ENCODE measurements at places on chromosomes 16 and 17. TPM values are rescaled to one million over a fixed set of nuclear protein-coding genes. Genes with fewer than 3 reads are reported as not detected.

GRCh38 chr16:31487071-31487719 lies 4.3 kb downstream of the SLC5A2 start:
- H3K4me1 ChIP-seq = peaks cover 4% of the 10 kb centered on the region
- peaks cover 8% of the 10 kb centered on the region for H3K27me3 ChIP-seq
- no peak for DNase-seq
- H3K36me3 ChIP-seq = no peaks in the 10 kb centered on the region
- peak overlapping the region; percentile 36 for H3K4me3 ChIP-seq

- H3K27ac ChIP-seq = no peak overlapping the region
- H3K36me3 ChIP-seq = no peaks in the 10 kb centered on the region
- no peaks in the 10 kb centered on the region for H3K27me3 ChIP-seq
- H3K4me1 ChIP-seq = no peaks in the 10 kb centered on the region
These were observed 30.8 kb downstream of the C16orf54 start for GRCh38 chr16:29714972-29715371.

GRCh38 chr17:76540381-76541300 lies 797 bp downstream of the PRCD start:
- peak overlapping the region; percentile 41 for H3K4me3 ChIP-seq
- H3K36me3 ChIP-seq = no peaks in the 10 kb centered on the region
- peaks cover 28% of the 10 kb centered on the region for H3K4me1 ChIP-seq
- H3K27ac ChIP-seq = peak overlapping the region; percentile 58
- peaks cover 50% of the 10 kb centered on the region for H3K27me3 ChIP-seq

- DNase-seq = no peak
- H3K36me3 ChIP-seq = no peaks in the 10 kb centered on the region
- H3K4me3 ChIP-seq = no peak overlapping the region
- H3K27ac ChIP-seq = no peak overlapping the region
These were observed 4.6 kb upstream of the MVD start for GRCh38 chr16:88667461-88667860.

- H3K4me3 ChIP-seq = no peak overlapping the region
- no peak overlapping the region for H3K27ac ChIP-seq
- H3K4me1 ChIP-seq = no peaks in the 10 kb centered on the region
- DNase-seq = no peak
- H3K27me3 ChIP-seq = no peaks in the 10 kb centered on the region
- H3K36me3 ChIP-seq = no peaks in the 10 kb centered on the region
These were observed 289.1 kb downstream of the CA10 start for GRCh38 chr17:51869387-51869786.

- peak overlapping the region; percentile 65 for H3K4me3 ChIP-seq
- H3K36me3 ChIP-seq = no peaks in the 10 kb centered on the region
- no peak for DNase-seq
These were observed 724 bp downstream of the GAA start for GRCh38 chr17:80101946-80102663.

DNA sequence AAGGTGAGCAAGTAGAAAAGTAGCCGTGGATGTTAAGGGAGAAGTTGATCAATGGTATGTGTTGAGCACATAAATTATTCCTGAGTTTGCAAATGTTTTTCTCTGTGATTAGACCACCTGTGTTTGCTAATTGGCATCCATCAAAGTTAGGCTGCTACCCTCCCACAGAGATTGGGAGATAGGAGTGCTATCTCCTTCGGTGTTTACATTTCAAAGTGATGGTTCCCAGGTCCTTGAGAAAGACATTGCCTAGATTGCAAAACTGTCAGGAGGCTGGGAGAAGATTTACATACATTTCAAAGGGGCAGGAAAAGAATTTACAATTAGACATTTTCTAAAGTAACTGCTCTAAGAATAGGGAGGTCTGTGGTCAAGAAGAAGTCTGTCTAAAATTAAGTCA lies 54.3 kb upstream of the CNTNAP4 start:
- H3K4me1 ChIP-seq = no peaks in the 10 kb centered on the region
- H3K27me3 ChIP-seq = no peaks in the 10 kb centered on the region

DNA sequence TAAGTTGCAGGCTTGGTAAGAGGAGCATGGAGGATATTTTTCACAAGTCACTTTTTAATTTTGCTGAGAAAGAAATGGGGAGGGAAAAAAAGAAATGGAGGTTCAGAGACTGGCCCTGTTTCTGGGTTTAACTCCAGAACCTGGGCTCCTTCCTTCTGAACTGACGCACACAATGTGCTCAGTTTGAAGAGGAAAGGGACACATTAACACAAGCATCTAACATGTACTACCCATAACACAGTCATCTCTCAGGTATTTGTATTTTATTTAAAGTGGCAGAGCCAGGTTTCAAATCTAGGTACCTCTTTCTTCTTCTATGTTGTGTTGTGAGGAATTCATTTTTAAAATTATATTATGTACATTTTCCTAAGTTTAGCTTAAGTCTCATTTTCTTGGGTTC lies 5.3 kb upstream of the TMEM100 start:
- H3K27me3 ChIP-seq = peaks cover 1% of the 10 kb centered on the region
- H3K4me3 ChIP-seq = no peak overlapping the region
- no peak overlapping the region for H3K27ac ChIP-seq
- H3K36me3 ChIP-seq = no peaks in the 10 kb centered on the region

DNA sequence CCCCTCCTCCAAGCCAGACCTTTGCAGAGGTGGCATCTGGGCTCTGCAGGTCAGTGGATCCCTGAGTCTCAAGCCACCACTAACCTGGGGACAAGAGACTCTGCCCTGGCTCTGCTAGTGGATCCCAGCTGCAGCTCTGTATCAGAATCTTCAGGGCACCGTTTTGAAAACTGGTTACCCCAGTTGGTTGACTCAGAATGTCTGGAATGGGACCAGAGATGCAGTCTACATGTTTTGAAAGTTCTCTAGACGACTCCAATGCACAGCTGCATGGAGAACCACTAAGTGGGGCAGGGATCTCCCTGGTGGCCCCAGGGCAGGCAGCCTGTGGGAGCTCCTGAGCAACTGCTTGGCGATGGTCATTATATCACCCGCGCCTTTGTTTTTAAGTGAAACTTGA lies 34.1 kb upstream of the ADORA2B start:
- H3K4me1 ChIP-seq = no peaks in the 10 kb centered on the region
- no peaks in the 10 kb centered on the region for H3K27me3 ChIP-seq
- H3K4me3 ChIP-seq = no peak overlapping the region
- no peaks in the 10 kb centered on the region for H3K36me3 ChIP-seq
- no peak overlapping the region for H3K27ac ChIP-seq
- DNase-seq = no peak

DNA sequence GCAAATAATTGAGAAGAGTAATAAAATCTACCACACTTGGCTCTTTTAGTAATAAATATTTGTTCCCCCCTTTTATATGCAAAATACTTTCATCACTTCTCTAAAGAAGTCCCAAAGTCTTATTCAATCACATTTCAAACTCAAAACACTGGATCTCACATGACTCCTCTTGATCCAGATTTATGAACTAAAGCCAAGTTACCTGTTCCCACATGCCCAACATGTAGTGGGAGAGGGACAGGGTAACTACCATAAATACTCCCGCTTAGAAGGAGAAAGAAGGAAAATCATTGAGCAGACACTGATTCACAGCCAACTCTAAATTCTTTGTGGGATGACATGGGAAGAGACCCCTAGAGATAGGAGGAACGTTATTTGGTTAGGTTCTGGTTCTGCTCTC lies 64.9 kb upstream of the PMFBP1 start:
- no peaks in the 10 kb centered on the region for H3K36me3 ChIP-seq
- DNase-seq = no peak
- no peak overlapping the region for H3K27ac ChIP-seq
- H3K27me3 ChIP-seq = no peaks in the 10 kb centered on the region
- no peaks in the 10 kb centered on the region for H3K4me1 ChIP-seq

GRCh38 chr17:68973098-68973846 lies 18.1 kb upstream of the ABCA8 start:
- H3K27ac ChIP-seq = no peak overlapping the region
- no peak for DNase-seq

GRCh38 chr17:41567317-41567716 lies 4.5 kb downstream of the KRT9 start:
- H3K36me3 ChIP-seq = no peaks in the 10 kb centered on the region
- no peak overlapping the region for H3K27ac ChIP-seq
- H3K27me3 ChIP-seq = peaks cover 14% of the 10 kb centered on the region
- no peak overlapping the region for H3K4me3 ChIP-seq

DNA sequence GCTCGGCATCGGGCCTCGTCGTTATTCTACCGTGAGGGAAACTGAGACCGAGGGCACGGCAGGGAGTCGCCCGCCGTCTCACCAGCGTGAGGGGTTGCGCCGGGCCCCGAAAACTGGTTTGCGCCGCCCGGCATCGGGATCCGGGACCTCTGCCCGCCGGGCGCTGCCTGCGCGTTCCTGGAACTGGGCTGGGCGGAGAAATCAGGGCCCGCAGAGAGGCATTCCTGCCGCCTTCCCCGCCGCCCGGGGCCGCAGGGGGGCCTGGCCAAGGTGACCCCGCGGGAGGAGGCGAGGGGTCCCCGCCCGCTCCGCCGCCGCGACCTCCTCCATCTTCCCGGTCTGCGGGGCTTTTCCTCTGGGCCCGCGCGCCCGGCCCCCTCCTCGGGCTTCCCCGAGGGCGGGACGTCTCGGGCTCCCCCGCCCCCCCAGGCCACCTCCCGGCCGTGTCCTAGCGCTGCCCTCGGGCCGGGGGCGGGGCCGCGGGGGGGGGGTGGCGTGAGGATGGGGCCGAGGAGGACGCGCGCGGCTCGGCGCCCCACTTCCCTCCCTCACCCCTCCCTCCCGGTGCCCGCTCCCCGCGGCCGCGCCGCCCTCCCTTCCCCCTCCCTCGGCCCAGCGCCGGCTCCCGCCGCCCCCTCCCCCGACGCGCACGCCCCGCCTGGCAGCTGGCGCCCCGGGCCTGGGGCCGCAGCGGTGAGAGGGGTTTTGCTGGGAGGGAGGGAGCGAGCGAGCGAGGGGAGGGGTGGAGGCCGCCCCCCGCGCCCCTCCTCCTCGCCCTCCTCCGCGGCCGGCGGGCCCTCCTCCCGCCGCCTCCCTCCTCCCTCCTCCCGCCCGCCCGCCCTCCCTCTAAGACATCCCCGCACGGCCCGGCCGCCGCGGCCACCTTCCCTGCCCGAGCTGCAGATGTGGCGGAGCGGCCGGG lies at the start of gene GLIS2:
GLIS2 (plus strand) TSS at position 882 of the 922 bp plus-strand sequence. CDS start 16,214 bp downstream, outside the sequence.
- peak within 1 kb of the TSS; percentile 45 for H3K4me3 ChIP-seq
- H3K27ac ChIP-seq = peak within 1 kb of the TSS; percentile 88
- peak; percentile 60 for DNase-seq
- no peaks in the 10 kb centered on the region for H3K36me3 ChIP-seq
- H3K27me3 ChIP-seq = peaks cover 45% of the 10 kb centered on the region

DNA sequence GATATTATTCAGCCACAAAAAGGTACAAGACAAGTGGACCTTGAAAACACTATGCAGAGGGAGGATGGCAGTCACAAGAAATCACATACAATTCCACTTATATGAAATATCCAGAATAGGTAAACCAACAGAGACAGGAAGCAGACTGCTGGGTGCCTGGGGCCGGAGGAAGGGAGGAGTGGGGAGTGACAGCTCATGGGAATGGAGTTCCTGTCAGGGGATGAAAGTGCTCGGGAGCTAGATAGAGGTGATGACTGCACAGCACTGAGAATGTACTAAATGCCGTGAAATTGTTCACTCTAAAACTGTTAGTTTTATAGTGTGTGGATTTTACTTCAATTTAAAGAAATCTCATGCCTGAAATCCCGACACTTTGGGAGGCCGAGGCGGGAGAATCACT lies 74.2 kb upstream of the MED9 start:
- H3K4me1 ChIP-seq = peaks cover 20% of the 10 kb centered on the region
- H3K27ac ChIP-seq = no peak overlapping the region
- peaks cover 8% of the 10 kb centered on the region for H3K27me3 ChIP-seq
- no peak overlapping the region for H3K4me3 ChIP-seq
- DNase-seq = no peak
- H3K36me3 ChIP-seq = no peaks in the 10 kb centered on the region

DNA sequence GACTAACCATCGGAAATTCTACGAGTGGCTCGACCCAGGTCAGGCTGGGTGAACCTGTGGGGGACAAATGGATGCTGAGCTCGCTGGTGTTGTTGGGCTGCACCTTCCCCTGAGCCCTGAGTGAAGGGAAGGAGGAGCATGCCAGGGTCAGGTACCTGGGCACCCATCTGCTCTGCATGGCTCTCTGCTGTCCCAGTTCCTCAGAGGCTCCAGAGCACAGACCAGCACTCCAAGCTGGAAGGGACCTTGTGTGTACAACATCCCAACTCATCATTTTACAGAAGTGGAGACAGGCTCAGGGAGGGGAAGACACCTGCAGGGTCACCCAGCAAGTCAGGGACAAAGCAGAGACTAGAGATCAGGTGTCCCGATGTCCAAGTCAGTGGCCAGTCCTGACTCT lies 84.9 kb upstream of the NLRP1 start:
- H3K27me3 ChIP-seq = peaks cover 18% of the 10 kb centered on the region
- H3K27ac ChIP-seq = no peak overlapping the region
- no peaks in the 10 kb centered on the region for H3K4me1 ChIP-seq
- H3K36me3 ChIP-seq = no peaks in the 10 kb centered on the region
- no peak for DNase-seq

- H3K4me1 ChIP-seq = no peaks in the 10 kb centered on the region
- no peak overlapping the region for H3K27ac ChIP-seq
- peaks cover 60% of the 10 kb centered on the region for H3K27me3 ChIP-seq
- H3K4me3 ChIP-seq = no peak overlapping the region
- DNase-seq = no peak
These were observed 43.9 kb upstream of the TNRC6C start for GRCh38 chr17:77914385-77915254.

CCL3 gene
- total RNA-seq = 1.1 TPM

PLD6 gene
- total RNA-seq = not detected

CES5A gene
- total RNA-seq = not detected

ANKS4B gene
- 70.2 TPM for total RNA-seq

TERB1 gene
- total RNA-seq = not detected

EPX gene
- total RNA-seq = not detected

ZMYND15 gene
- total RNA-seq = 0.82 TPM

SCNN1B gene
- 575 TPM for total RNA-seq

FAAP100 gene
- total RNA-seq = 45.8 TPM

ALOX12 gene
- not detected for total RNA-seq

Measured in transverse colon (tissue), 4 donors.